ENCODE measurements at places on chromosomes 6 and 20.

- DNase-seq = no peak
Measured at GRCh38 chr6:56760842-56761241, 118.2 kb upstream of the DST start.

GRCh38 chr20:7399575-7399974 lies 540.7 kb downstream of the HAO1 start:
- no peak for DNase-seq

DNA sequence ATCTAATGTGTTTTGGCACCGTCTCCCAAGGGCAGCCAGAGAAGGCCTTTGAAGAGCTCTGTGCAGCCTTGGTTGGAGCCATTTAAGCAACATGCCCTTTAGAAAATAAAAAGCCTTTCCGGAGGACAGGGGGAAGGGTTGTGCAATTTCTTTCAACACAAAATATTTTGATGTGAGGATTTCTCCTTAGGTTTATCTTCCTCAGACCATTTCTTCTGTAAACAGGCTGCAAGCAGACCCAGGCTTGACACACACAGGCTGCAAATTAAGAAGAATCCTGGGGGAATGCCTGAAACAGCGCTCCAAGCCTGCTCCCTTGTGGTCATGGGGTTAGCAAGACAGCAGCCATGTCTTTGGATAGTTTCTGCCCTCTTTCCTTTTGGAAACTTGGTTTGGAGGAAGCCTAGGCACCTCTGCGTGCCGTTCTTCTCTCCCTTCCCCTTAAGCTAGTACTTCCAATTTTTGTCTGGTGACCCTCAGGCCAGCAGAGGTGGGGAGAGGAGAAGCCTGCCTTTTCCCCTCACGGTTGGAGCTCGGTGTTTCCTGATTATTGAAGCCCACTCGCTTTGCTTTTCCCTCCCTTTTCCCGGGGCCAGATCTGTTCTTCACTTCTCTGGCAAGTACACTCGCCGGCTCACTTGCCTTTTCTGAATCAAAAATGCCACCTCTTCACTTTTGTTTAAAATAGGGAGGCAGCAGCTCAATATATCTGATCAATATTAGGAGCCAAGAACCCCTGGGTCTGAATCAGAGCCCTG lies 39.6 kb upstream of the NOX3 start:
- DNase-seq = no peak

- DNase-seq = no peak
Measured at GRCh38 chr6:157072128-157072527, 251.2 kb downstream of the TMEM242 start.
